Fibroblast of skin of scalp (primary cell): ENCODE measurements at places on chromosomes 2 and 18.

DNA sequence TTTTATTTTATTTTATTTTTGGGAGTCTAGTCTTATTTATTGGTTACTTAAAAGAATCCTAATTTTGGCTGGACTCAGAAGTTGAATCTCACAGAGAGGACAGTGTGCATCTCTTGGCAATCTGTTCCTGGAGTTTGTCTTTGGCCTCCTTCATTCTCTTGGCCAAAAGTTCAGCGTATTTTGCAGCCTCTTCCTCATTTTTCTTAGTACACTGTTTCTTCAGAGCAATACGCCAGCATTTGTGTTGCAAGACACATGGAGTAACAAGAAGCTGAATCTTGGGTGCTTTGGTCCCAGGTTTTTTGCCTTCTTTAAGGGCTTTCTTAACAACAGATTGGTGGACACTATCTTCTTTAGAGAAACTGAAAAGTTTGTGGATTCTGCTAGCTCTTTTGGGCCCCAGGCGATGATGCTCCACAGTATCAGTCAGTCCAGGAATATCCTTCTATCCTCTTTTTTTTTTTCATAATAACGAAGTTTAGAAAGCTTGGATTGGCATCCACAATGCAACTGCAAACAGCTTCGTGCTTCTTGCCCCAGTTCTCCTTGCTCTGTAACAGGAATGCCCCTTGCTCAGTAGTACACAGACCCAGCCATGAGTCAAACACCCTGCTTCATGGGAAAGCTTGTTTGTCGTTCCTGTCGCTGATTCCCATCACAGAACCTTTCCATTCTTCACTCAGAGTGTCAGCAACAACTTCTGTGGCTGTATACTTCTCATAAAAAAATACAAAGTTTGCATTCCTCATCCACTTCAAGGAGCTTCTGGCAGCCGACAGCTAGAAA is 34.8 kb upstream of the RFX8 start:
- DNase-seq: no peak

GRCh38 chr2:108199726-108200125 is 40.0 kb upstream of the SULT1C3 start:
- peak; percentile 44 for DNase-seq

- DNase-seq: no peak
These were observed 461.4 kb downstream of the RNF144A start for GRCh38 chr2:7378591-7378990.

GRCh38 chr2:206766057-206766930 is 888 bp downstream of the FASTKD2 start:
- no peak for DNase-seq

GRCh38 chr2:105757433-105757832 is 12.7 kb downstream of the NCK2 start:
- DNase-seq: no peak

GRCh38 chr2:238059505-238059904 is 1.3 kb upstream of the SCLY start:
- no peak for DNase-seq

GRCh38 chr2:120227111-120227991 is 4.2 kb upstream of the TMEM185B start:
- DNase-seq: no peak

GRCh38 chr2:8061219-8061618 is 620.6 kb upstream of the ID2 start:
- no peak for DNase-seq

GRCh38 chr18:52341608-52342381 is 1.8 kb downstream of the DCC start:
- DNase-seq: peak; percentile 38

GRCh38 chr18:39938676-39939608 is 2016.1 kb upstream of the PIK3C3 start:
- DNase-seq: no peak

- DNase-seq: no peak
These were observed 26.7 kb downstream of the TMEM127 start for GRCh38 chr2:96239091-96239490.

DNA sequence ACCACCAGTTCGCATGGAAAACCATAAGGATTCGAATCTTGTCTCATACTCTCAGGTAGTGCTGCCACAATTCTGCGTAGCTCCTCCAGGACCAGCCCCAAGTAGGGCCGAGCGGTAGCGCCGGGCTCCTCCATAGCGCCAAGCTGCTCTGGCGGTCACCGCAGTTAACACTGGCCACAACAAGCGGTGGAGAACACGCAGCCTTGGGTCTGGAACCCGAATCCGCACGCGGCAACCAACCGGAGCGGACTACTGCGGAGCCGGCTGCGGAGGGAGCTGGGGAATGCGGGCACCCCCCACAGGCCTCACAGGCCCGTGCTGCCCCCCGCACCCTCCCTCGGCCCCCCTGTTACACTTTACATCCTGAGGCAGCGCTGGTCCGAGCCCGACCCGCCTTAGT is 531.5 kb downstream of the STK39 start:
- DNase-seq: no peak

- DNase-seq: no peak
These were observed 40.1 kb upstream of the AKAIN1 start for GRCh38 chr18:5237083-5237722.

DNA sequence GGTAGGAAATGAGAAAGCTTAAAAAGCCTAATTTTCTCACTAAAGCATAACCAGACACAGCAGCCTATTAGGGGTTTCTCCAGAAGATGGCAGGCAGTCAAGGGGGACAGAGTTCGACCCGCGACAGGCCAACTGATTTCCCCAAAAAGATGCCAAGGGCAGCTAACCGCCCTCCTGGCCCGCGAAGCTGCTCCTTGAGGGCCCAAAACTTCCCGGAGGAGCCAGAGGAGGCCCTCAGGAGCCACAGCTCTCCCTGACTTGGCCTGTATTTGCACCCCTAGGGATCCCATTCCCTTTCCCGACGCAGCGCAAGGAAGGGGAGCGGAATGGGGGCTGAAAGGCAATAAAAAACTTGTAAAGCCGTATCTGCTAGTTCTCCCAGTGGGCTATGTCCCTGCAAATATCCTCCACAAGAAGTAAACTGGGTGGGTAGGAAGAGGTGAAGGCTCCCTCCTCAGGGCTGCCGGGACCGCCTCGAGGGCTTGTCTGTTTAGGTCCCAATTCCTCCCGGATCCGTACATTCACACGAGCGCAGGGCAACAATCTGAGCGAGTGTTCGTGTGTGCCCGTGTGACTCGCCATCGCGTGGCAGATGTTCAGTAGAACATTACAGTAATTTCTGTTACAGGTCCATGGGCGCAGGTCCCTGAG is 756 bp upstream of the NAGK start:
- DNase-seq: peak; percentile 26

GRCh38 chr2:45120546-45120945 is 111.3 kb upstream of the SIX2 start:
- peak; percentile 46 for DNase-seq

DNA sequence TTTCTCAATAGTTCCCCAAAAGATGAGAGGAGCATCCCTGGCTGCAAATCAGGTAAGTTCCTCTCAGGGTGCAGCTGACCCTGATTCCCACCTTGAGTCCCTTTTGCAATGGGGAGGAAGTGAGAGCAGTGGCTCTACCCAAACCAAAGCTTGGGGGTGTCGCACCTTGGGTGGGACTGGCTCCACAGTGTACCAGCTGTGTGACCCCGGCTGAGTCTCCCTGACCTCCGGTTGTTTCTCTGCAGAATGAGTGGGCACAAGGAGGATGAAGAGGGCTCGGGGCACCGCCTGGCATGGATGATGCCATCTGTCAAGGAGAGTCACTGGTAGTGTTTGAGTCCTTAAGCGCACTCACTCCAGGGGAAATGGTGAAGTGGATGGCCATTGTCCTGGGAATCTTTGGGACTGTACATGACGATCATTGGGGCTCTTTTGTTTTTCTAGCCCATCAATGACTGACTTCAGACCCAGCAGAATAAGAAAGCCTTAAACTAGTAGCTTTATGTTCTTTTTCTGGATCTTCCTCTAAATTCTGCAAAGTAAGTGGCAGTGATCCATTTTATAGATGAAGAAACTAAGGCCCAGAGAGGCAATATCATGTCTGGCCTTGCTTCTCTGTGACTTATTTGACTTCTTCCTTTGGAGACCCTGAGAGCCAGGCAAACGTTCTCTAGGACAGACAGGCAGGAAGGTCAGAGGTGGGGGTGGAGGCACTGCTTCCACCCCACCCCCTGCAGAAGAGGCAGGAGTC is 106.3 kb upstream of the ST3GAL5 start:
- DNase-seq: no peak

DNA sequence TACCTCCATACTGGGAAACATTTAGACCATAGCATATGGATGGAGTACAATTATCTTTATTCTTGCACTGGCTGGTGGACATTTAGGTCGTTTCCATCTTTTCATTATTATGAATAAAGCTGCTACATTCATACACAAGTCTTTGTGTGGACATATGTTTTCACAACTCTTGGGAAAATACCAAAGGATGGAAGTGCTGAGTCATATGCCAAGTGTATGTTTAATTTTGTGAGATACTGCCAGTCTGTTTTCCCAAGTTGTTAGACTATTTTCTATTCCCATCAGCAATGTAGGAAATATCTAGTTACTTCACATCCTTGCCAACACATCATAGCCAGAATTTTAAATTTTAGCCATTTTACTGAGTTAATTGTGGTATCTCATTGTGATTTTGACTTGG is 91.5 kb downstream of the GALNT13 start:
- DNase-seq: no peak

- no peak for DNase-seq
These were observed 465.0 kb downstream of the ZEB2 start for GRCh38 chr2:144054911-144055310.

- no peak for DNase-seq
These were observed 122.1 kb downstream of the CELF4 start for GRCh38 chr18:37443325-37444055.

- no peak for DNase-seq
These were observed 46.4 kb downstream of the PCBP1 start for GRCh38 chr2:70133491-70134322.

DNA sequence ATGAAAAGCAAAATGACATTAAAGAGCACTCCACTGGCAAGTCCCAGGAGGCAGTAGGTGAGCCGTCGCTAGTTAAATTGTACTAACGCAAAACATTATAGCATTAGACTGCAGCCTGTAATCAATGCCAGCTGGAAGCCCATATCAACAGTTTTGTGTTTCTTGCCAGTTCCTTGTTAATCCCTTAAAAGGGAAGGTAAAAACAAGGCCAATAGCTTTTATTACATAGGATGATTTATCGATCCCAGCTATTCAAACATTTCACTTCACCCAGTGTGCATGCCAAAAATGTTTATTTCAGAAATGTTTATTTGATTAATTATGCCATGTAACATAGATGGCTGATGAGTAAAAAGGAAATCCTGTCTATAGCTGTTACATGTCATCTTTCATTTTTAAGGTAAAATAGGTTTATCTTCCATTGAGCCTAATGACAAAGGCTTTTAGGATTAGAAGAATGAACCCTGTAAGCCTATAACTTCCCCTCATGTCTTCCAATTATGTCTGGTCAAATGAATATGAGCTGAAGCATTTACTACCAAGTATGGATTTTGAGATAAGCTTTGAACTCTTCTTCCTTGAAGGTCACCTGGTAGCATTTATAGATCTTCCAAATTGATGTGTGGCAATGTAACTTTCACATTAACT is 591.2 kb downstream of the RNF144A start:
- peak; percentile 18 for DNase-seq

- no peak for DNase-seq
These were observed 340.6 kb downstream of the PAX3 start for GRCh38 chr2:221958224-221958623.

- no peak for DNase-seq
These were observed 713.9 kb upstream of the CDH2 start for GRCh38 chr18:28890791-28891190.

DNA sequence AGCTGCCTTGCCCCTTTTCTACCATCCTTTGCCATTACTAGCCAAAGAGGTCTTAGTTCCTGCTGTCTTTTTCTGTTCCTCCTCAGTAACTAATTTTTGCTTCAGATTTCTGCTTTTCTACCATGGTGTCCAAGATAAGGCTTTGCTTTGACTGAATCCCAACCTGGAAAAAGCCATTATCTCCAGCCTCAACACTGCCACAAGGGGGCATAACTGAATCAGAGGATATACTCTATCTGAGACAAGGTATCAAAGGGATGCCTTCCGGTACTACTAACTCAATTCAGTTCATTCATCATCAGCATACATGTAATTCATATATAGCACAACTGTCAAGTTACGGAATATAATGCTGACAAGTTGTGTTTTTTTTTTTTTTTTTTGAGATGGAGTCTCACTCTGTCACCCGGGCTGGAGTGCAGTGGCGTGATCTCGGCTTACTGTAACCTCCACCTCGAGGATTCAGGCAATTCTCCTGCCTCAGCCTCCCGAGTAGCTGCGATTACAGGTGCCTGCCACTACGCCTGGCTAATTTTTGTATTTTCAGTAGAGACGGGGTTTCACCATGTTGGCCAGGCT is 11.4 kb downstream of the OSGEPL1 start:
- peak; percentile 33 for DNase-seq

DNA sequence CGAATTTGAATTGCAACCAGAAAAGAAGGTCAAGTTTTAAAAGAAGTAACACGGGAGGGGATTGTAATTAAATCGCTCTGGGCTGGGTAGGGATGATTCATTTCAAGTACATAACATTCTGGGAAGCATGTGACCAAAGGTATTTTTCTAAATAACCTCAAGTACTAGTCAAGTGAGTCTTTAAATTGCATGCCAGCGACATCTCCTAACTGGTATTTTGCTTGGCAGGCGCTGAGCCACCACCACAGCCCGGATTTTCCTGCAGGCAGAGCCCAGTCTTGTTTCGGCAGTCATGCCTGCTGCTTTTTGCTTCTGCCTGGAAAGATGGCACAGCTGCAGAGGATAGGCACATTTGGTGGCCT is 33.7 kb upstream of the NPAS2 start:
- DNase-seq: peak; percentile 90

DNA sequence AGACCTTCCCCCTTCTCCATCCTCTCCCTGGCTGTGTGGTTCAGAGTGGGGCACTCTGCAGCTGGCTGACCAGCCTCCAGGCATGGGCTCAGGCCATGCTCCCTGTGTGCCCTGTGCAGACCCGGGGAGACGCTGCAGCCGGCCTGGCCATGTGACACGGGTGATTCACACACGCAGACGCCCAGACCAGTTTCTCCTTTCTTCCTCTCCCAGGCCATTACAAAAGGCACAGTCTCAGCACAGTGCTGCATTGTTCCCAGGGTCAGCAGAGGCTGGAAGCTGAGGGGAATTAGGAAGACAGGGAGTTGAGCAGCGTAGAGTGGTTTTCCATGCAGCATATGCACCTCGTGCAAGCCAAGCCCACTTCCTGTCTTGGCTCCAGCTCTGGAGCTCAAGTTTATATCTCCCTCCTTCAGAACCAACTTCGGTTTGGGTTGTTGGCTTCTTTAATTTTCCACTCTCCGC is 288.5 kb downstream of the TNS1 start:
- DNase-seq: no peak

DNA sequence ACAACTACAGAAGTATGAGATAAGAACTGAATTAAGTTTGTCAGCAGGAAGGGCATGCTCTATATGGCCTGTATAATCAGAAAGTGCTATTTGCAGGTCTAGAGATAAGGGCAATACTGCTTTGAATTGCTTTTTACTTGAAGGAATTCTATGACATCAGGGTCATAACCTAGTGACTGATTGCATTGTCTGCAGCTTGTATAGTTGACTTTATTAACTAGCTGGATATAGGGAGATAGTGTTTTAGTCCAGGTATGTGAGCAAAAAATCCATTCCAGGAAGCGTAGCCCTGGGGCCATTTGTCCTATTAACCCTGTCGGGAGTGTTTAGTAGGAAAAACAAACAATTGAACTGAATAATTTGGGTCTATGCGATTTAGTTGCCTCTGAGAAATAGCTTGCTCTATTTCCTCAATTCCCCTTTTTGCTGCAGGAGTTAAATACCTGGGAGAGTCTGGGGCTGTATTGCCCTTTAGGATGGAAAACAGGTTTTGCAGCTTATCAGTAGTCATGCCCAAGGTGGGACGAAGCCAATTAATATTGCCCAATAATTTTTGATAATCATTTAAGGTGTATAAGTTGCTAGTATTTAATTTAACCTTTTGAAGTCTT is 30.0 kb downstream of the HTR2B start:
- DNase-seq: no peak
